Ovary (tissue), 10 donors: ENCODE measurements at places on chromosomes 1 and 21. TPM values are rescaled to one million over a fixed set of nuclear protein-coding genes. Genes with fewer than 3 reads are reported as not detected.

The PLD5 gene
- total RNA-seq, result 0.72 TPM

The LCE1E gene
- total RNA-seq, result not detected

The TNFRSF18 gene
- not detected for total RNA-seq

The ARMH1 gene
- total RNA-seq, result 6.7 TPM

The RBP7 gene
- total RNA-seq, result 1.5 TPM

The GPR161 gene
- 21.5 TPM for total RNA-seq
